Activated CD4-positive, alpha-beta T cell treated with anti-CD3 and anti-CD28 coated beads, Interleukin-2, amount 50 U/mL, for 24 hours (primary cell): ENCODE measurements at places on chromosomes 7 and 10.

- DNase-seq, result no peak
Observed at GRCh38 chr10:49431426-49431825, 35.5 kb upstream of the DRGX start.

- no peak for DNase-seq
Observed at GRCh38 chr7:70415179-70415972, 716.6 kb upstream of the GALNT17 start.

GRCh38 chr7:8592167-8592566 lies 158.8 kb downstream of the NXPH1 start:
- DNase-seq, result no peak

DNA sequence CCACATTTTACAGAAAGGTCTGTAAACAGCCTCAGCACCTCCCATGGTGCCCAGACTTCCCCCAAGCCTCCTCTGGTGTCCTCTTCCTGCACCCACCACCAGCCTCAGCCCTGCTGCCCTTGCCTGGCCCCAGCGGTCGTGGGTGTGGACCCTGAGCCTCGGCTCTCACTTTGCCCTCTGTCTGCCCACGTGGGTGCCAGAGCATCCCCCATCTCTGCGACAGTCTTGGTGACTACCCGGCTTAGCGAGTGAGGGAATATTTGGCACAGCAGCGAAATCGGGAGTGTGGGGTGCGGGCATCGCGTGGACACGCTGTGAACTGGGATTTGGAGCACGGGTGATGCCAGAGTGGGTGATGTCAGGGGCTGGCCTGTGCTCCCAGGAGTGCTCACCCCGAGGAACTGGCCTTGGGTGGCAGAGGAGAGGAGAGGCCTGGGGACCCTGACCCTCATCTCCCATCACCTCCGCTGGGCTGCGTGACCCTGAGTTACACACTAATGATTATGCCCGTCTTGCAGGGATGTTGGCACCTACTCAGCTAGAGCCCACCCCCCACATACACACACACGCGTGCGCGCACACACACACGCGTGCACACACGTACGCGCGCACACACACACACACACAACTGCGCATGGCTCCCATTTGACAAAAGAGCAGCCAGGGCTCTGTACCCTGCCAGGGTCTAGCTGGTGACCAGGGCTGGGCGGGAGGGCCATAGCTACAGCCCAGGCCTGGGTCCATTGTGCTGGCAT lies 8.7 kb downstream of the ELFN1 start:
- DNase-seq, result no peak

GRCh38 chr10:50653142-50653541 lies 29.4 kb upstream of the SGMS1 start:
- DNase-seq, result no peak

GRCh38 chr10:60604342-60604741 lies 173.9 kb upstream of the CDK1 start:
- no peak for DNase-seq
